CD4-positive, alpha-beta T cell treated with Interleukin-1 beta for 1 hour (primary cell): ENCODE measurements at places on chromosomes 6 and 20.
A peak's percentile ranks its signal among the peaks of the same experiment; 100 is the strongest.

DNA sequence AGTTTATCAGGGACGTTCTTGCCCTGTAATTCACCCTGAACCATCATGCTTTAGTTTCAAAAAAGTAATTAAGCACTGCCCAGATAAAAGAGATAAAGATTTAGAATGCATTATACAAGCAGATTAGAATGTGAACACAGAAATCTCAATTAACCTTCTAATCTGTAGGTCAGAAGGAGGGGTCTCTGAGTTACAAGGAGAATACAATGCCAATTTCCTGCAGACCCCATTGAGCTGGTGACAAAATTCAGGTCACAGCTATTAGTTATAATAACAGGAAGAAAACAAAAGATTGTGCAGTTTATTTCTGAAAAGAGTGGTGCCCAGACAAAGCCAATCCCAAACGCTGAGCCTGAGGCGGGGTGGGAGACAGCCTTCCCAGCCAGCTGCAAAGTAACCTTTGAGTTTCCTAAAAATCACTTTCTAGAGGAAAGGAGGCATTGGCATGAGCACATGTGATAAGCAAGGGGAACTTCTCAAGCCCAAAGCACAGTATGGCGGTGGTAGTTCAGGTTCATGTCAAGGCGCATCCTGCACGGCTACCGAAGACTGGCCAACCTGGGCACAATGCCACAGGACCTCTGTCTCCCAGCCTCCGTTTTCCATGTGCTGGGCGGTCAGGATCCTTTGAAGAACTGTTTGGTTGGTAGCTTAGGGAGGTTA, 192.5 kb downstream of the TTLL2 start:
- DNase-seq, result no peak

GRCh38 chr6:29628419-29629281, 4.3 kb downstream of the GABBR1 start:
- peak; percentile 50 for DNase-seq

DNA sequence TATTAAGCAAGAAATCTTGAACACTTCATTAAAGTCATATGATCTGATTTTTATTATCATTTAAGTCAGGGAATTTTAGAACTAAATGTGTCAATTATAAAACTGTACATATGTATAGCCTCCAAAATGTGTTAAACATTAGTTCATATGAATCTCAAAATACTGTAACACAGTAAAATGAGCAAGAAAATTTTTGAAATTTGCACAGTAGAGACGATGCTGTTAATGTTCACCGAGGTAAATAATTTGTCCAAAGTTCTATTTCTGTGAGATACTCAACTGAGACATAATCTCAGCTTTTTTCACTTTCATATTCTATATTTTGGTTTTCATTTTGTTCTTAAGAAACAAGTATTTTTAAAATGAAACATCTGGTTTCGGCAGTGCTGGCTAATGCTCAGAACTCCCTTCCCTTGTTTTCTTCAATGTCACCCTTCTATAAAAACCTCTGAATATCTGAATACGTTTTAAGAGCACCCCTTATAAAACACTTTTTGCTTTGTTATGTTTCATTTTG, 353.1 kb downstream of the LAMA2 start:
- DNase-seq, result no peak

DNA sequence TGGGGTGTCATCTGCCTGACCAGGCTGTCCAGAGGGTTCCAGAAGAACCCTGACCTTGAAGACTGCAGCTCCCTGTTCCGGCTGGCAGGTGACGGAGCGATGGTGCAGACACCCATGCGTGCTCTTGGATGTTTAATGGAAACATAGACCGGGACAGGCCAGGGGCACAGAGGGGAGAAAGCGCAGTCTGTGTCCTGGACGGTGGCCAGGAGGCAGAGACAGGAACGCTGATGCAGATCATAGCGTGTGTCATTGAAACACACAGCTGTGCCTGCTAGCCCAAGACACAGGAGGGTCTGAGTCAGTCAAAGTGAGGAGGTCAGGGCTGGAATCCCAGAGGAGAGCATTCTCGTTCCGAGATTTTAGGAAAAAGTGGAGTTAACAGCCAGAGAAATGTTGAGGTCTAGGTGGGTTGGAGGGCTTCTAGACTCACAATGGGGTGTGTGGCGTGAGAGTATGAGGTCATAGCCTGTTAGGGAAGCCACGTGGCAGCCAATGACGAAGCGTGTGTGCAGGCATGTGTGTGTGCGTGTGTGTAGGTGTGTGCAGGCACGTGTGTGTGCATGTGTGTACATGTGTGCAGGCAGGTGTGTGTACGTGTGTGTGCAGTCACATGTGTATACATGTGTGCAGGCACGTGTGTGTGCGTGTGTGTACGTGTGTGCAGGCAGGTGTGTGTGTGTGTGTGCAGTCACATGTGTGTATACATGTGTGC, 167.0 kb downstream of the ERMARD start:
- no peak for DNase-seq

DNA sequence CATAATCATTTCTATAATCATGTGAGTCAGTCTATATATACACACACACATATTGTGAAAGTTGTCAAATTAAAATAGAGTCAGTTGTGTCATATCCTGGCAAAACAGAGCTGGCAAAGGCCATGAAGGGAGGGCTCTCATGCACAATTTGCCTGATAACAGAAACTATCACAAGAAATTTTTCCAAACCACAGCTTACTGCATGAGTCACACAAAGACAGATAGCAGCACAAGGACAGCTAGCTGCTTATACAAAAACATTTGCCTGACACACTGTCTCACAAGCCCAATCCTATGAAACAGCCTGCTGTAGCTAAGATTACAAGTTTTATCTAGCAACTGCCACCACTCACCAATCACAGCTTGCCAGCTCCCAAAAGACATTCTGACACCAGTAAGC, 848.5 kb upstream of the MAN1A1 start:
- no peak for DNase-seq

- peak; percentile 46 for DNase-seq
Measured at GRCh38 chr6:36979347-36979742, 6.7 kb downstream of the MTCH1 start.

DNA sequence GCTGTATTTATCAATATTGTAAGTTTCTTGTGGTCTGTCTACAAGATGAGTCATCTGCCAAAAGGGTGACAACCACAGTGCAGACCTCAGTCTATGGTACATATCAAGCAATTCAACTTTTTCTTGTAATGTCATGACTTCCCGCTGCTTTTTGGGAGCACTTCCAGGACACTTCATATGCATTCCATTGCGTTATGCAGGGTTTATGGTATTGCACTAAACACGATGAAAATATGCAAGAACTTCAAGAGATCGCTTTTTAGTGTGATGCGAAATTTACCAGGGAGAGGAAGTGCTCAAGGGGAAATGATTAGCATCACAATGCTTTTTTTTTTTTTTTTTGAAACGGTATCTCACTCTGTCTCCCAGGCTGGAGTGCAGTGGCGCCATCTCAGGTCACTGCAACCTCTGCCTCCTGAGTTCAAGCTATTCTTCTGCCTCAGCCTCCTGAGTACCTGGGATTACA, 166.5 kb downstream of the TFAP2A start:
- DNase-seq, result no peak

- DNase-seq, result no peak
Measured at GRCh38 chr6:83609248-83609647, 96.9 kb downstream of the PRSS35 start.

GRCh38 chr20:49288784-49289696, 11.2 kb upstream of the ZNFX1 start:
- DNase-seq, result no peak

DNA sequence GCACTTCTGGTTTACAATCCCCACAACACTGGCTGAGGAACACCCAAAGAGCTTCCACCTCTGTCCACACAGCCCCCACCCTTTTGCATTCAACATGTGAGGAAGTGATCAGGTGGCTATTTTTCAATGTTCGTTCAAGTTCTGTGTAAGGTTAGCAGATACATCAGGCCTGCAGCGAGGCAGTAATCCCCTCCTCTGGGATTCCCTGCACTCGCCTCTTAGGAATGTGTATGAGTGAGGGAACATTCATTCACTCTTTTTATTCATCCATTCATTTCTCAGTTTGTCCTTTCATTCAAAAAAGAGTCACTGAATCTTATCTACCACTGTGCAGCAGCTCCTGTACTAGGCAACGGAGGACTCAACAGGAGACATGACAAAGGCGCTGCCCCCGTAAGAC, 236.4 kb upstream of the PRDM1 start:
- DNase-seq, result no peak

GRCh38 chr6:4574007-4574406, 202.2 kb upstream of the CDYL start:
- DNase-seq, result no peak

GRCh38 chr6:79526897-79527296, 10.3 kb downstream of the LCA5 start:
- DNase-seq, result no peak

DNA sequence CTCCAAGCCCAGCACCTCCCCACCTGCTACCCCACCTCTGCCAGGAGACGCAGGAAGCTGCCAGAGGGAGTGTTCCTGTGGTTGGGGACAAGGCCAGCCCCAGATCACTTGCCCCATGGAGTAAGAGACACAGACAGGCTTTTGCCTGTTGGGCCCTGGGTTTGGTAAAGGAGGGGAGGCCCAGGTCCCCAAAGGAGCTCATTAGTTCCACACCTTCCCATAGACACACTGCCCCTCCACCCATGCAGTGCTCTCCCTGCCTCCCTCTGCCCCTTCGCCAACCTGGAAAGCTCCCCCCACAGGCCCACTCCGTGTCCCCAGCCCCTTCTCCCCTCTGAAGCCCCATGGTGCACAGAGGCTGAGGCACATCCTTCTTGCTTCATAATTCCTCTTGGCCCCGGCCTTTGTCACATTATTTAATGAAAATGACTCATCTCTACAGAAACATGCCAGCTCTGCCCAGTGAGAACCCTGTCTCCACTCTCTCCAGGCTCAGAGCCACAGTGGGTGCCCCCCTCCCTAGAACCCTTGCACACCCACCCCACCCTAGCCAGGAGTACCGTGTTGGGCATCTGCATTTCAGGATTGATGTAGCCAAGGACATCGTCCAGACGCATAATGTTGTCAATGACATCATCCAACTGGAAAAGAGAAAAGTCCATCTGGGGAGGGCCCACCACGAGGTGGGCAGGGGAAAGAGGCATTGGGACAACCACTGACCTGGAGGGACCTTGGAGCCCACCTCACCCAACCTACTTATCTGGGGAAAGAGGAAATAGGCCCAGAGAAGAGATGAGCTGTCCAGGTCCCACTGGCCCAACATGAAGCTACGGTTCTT, 46.0 kb downstream of the TFEB start:
- DNase-seq, result no peak
